Large intestine (tissue), 12 donors: ENCODE measurements at places on chromosomes 2 and 18.

- DNase-seq: no peak
Observed at GRCh38 chr2:132774189-132774588, 104.2 kb upstream of the LYPD1 start.

- DNase-seq: no peak
Observed at GRCh38 chr2:162126527-162126926, 25.5 kb downstream of the GCG start.

- DNase-seq: no peak
Observed at GRCh38 chr2:185215497-185215896, 523.1 kb upstream of the FSIP2 start.

GRCh38 chr2:222792001-222792611 is 68.7 kb upstream of the ACSL3 start:
- no peak for DNase-seq
